ENCODE measurements at places on chromosomes 16 and 17.

DNA sequence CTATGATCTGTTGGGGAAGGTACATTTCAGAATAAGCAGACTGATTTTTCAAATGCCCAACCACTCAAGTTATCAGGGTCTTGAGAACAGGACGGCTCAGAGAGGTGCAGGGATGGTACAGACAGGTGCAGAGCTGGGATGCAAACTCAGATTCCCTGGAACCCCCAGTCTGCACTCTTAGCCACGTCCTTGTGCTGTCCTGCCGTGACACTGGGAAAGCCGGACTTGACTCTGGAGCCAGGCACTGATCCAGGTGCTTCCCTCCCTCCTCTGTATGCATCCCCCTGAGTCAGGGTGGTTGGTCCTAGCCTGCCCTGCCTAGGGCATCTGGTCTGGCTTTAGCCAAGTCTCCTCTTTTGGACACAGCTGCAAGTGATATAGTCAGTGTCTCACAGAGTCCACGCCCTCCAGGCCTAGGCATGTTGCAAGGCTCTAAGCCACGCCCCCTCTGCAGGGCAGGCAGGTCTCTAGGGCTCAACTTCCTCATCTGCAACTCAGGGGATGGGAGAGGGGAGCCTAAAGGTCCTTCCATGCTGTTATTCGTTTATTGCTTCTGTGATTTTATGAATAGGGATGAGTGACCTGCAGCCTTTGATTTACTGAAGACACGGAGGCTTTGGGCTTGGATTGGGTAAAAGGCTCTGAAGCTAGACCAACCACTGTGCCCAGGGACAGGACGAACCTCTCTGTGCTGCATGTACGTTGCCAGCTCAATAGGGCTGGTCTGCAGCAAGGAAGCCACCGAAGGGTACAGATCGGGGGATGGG is 97.3 kb downstream of the SDK2 start:
- DNase-seq, result peak; percentile 38

- no peak for DNase-seq
Measured at GRCh38 chr17:32265192-32265923, at the start of gene RHBDL3. Gene RHBDL3, plus strand, starts transcription at chr17:32265832. Its CDS starts 358 bp downstream, at chr17:32266190.

GRCh38 chr17:31745964-31746600 is 113.0 kb downstream of the COPRS start:
- DNase-seq, result no peak

DNA sequence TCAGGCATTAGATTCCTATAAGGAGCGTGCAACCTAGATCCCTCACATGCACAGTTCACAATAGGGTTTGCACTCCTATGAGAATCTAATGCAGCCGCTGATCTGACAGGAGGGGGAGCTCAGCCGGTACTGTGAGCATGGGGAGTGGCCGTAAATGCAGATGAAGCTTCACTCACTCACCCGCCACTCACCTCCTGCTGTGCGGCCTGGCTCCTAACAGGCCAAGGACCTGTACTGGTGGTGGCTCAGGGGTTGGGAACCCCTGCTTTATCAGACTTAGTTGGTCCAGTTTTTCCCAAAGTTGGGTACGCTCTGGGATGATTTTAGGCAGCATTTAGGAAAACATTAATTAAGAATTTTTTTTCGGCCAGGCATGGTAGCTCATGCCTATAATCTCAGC is 103.8 kb downstream of the MARF1 start:
- DNase-seq, result peak; percentile 35

DNA sequence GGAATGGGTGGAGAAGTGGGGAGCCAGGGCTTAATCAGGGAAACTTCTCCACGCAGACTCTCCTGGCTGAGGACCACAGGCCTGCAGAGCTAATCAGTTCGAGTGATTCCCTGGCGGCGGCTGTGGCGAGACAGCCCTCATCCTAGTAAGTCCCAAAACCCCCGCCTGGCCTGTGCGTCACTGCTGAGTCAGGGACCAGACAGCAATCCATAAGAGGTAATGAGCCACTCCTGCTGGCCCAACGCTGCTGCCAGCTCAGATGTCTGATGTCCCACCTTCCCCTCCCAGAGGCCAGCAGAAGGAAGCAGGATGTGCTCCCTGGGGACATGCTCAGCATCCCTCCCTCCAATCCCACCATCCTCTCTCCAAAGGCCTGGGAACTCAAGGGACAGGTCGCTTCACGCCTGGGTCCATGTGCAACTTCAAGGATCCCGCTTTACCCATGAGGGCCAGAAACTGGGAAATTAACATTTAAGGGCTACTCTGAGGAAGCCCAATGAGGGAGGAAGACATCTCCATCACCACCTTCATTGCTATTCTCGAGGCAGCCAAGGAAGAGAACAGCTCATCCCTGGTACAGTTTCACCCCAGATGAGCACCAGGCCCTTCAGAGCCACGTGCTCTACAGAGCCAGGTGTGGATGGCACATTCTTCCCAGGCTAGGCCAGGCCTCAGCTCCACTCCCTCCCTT is 7.9 kb downstream of the ACLY start:
- peak; percentile 91 for DNase-seq

GRCh38 chr17:35807371-35808144 is 1.7 kb upstream of the TAF15 start:
- DNase-seq, result peak; percentile 65

GRCh38 chr16:84497418-84498222 is 6.8 kb downstream of the MEAK7 start:
- DNase-seq, result no peak

DNA sequence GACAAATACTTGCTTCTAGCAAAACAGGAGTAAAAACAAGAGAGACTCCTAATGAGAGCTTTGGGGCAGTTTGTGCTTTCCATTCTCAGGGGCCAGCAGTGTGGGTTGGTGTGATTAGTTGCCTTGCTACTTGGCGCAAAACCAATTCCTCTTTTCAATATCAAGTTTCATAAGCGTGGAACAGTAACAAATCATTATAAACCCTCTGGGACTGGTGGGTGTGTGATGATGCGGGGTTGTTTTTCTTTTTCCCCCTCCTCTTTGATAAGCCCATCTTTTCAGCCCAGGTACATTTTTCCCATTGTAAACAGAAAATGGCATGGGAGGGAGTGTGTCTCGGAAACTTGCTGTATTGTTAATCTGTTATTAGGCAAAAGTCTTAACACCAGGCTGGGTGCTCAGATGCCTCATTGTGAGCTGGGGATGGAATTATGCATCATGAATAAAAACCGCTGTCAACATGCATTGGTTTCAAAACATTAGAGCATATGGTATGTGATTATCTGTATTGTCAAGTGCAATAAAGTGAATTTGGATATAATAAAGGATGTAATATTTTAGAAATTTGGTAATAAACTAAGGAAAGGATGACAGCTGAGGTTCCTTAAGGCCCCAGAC is 166.4 kb downstream of the CCDC182 start:
- peak; percentile 69 for DNase-seq

DNA sequence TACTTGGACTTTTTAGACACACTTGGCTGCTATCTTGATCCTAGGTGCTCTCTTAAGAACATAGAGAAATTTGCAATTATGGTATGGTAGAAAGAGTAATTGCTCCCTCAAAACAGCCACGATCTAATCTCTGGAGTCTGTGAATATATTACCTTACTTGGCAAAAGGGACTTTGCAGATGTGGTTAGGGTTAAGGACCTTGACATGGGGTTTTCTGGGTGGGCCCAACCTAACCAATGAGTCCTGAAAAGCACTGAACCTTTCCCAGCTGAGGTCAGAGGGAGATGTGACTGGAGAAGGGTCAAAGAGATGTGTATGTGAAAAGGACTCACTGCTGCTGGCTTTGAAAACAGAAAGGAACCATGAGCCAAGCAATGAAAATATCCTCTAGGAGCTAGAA is 26.7 kb upstream of the MED13 start:
- no peak for DNase-seq

DNA sequence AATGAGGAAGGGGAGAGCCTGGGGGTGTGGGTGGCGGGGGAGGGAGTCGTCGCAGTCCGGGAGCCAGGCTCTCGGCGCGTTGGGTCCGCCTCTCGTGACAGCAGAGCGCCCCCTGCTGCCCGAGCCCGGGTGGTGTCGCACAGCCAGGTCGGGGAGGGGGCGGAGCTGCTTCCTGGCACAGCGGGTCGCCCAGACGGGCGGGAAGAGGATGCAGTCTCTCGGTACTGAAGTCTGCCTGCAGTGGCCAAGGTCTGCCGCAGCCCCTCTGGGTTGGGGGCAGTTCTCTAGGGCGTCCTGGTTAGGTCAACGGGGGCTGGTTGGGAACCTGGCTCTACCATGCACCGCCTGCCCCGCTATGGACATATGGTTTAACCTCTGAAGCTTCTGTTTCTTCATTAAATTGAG is 38.2 kb upstream of the CCDC182 start:
- DNase-seq, result peak; percentile 60

GRCh38 chr17:12631076-12631475 is 34.6 kb upstream of the MYOCD start:
- DNase-seq, result no peak

DNA sequence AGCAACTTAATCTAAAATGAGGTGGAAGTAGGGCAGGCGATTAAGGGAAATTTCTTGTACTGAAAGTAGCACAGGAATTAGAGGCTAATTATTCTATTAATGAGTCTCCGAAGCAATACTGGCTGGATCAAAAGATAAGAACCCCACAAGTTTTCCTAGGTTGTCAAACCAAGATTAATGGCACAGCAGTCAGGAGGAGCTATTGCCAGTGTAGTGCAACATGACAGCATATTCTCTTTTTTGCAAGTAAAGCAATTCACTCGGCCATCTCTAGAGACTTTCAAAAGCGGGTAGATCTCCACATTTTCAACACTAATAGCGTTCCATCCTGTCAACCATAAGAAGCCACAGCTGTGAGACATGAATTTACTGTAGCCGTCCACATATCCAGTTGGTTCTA is 81.2 kb downstream of the CYB561 start:
- no peak for DNase-seq

DNA sequence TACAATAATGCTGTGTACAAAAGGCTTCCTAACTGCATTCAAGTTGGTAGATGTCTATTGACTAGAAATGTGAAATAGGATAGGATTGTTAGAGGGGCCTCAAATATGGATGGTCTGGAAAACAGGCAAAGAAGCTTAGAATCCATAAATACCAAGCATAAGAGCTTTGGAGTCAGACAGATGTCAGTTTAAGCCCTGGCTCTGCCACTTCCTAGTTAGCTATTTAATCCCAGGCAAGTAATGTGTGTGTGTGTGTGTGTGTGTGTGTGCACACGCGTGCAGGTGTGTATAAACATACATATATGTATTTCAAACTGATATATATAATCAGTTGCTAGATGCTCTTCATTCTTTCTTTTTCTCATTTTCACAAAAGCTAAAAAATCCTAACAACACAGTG is 66.7 kb downstream of the MMD start:
- no peak for DNase-seq

DNA sequence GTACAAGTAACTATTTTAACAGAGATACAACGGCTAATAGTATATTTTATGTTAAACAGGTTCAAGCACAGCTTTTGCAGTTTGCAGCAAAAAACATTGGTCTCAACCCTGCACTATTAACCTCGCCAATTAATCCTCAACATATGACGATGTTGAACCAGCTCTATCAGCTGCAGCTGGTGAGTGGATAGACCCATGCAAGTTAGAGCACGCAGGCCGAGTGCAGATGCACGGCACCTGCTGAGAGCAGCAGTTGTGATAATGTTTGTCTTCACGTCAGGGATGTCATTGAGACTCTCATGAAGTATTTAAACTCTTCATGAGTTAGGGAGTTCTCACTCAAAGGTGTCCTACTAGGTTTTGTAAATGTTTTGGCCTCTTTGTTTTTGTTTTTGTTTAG is 45.6 kb downstream of the TMC6 start:
- no peak for DNase-seq

DNA sequence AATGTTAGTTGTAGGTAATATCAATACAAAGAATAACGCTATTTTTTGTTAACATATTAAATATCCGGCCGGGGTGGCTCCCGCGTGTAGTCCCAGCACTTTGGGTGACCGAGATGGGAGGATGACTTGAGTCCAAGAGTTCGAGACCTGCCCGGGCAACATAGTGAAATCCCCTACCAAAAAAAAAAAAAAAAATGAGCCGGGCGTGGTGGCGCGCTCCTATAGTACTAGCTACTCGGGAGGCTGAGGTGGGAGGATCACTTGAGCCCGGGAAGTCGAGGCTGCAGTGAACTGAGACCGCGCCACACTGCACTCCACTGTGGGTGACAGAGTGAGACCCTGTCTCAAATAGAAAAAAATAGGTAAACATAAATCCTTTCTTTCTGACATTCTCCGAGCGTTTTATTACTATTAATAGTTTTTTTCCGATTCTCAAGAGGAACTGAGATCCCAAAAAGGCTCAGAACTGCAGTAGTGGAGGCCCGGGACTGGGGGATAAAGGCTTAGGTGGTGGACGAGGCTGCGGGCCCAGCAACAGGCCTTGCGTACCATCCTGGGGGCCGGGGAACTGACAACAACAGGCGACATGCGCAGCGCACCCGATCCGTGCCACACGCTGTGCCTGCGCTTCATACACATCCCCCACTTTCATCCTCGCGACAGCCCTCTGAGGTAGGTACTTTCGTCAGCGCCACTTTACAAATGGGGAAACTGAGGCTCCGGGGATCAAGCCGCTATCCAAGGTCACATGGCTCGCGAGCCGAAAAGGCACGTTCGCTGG is 919 bp downstream of the N4BP1 start:
- DNase-seq, result no peak

GRCh38 chr16:86079255-86079885 is 180.4 kb downstream of the IRF8 start:
- DNase-seq, result no peak

DNA sequence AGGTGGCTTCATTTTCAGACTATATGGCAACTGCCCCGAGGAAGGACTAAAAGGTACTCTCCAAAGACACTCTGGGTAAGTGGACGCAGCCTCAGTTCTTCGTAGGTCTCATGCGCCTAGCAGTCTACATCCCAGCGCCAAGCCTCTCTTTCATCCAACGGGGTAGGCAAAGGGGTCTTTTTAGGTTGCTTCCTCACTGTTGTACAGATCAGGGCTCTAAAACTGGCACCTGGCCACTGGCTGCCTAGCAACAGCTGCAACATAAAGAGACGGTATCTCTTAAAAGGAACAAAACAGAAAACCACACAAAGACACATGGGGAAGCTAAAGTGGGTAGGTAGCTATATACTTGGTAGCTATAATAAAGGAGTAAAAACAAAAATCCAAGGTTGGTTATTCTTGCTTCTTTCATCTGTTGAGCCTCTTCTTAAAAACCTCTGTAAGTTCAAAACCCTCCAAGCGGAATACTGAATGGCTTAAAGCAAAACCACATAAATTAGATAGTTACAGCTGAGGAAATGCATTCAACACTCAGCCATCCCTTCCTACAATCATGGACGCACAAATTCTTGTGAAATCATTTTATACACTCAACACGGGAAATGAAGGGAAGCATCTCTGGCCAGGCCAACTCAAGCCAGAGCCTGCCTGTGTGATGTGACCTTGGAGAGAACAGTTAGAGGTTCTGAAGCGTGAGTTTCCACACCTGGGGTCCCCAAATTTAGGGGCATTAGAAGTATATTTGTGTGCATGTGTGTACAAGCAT is 22.7 kb downstream of the CYTH1 start:
- DNase-seq, result peak; percentile 92

Data from choroid plexus epithelial cell (primary cell).